Fibroblast of skin of scalp (primary cell): ENCODE measurements at places on chromosomes 4 and X.

DNA sequence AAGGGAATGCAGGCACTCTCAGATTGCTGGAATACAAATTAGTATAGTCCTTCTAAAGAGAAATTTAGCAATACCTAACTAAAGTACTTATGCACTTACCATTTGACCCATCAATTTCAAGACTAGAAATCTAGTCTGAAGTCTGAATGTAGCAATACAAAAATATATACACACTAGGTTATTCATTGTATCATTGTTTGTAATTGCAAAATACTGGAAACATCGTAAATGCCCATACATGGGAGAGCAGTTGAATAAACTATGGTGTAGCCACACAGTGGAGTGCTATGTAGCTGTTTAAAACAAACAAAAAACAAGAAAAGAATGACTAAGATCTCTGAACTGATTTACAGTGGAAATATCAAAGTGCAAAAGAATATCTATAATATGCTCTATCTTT is 346.4 kb downstream of the ZNF674 start:
- no peak for DNase-seq

- peak; percentile 49 for DNase-seq
Measured at GRCh38 chr4:5191831-5192230, 140.6 kb downstream of the STK32B start.

- DNase-seq = no peak
Measured at GRCh38 chr4:89357340-89357739, 49.7 kb upstream of the GPRIN3 start.

DNA sequence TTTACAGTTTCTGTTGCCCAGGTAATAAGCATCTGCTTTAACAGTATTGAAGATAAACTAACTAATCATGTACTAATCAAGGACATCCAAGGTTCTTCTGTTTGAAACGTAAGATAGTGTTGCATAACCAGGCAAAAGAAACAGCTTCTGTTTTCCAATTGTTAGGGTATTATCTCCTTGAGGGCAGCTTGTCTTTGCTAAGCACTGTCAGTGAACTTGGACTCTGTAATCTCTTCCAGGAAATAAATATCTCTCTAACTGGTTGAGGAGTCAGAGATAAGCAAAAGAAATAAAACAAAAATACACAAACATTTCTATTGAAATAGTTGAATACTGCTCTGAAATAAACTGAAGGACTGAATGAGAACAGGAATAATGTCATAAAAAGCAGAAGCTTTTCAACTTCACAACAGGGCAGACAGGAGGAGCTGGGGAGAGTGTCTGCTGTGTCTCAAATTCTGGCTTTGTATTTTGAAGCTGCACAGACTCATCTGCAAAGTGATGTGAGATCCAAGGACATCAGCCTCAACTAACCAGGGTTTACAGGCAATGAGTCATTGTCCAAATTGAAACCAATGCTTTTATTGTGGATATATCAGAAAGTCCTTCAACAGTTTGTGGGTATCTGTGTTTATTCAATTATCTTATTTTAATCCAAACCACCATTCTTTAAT is 1253.0 kb upstream of the PCDH7 start:
- DNase-seq = no peak

DNA sequence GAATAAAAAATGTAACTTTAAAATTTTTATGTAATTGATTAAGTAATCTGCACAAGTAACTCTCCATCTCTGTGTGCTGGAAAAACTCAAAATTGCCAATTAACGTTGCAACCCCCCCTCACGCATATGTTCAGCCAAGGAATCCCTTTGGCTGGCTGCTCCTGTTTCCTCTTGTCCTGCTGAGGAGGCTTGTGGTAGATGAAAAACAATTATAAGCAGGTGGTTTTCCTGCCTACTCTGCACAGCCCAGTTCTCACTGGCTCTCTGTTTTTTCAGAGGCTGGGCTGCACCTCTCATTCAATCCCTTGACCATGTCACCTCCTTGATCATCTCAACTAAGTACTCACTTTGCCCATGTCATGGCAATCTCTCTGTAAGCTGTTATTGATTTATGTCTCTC is 1068.4 kb downstream of the ARAP2 start:
- DNase-seq = no peak

GRCh38 chr4:114597410-114598115 is 1.0 kb upstream of the UGT8 start:
- no peak for DNase-seq

DNA sequence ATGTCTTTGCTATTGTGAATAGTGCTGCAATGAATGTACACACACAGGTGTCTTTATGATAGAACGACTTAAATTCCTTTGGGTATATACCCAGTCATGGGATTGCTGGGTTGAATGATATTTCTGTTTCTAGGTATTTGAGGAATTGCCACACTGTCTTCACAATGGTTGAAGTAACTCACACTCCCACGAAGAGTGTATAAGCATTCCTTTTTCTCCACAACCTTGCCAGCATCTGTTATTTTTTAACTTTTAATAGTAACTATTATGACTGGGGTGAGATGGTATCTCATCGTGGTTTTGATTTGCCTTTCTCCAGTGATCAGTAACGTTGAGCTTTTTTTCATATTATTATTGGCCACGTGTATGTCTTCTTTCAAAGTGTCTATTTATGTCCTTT is 17.6 kb upstream of the DCUN1D4 start:
- no peak for DNase-seq

DNA sequence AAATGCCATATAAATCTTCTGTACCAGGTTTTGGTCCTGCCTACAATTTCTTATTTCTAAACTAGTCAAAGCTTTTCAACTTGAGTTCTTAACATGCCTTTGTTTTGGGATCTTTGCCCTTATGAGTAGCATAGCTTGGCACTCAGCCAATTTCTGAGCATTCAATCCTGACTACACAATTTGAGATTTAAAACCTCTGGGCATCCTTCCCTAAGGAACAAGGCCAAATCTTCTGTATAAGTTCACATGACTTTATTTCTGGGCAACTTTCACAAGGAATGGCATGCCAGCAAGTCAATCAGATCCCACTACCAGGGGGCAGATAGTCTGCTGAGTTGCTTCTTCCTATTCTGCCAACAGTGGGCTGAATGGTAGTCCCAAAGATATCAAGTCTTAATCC is 254.2 kb downstream of the ADAMTS3 start:
- peak; percentile 84 for DNase-seq

DNA sequence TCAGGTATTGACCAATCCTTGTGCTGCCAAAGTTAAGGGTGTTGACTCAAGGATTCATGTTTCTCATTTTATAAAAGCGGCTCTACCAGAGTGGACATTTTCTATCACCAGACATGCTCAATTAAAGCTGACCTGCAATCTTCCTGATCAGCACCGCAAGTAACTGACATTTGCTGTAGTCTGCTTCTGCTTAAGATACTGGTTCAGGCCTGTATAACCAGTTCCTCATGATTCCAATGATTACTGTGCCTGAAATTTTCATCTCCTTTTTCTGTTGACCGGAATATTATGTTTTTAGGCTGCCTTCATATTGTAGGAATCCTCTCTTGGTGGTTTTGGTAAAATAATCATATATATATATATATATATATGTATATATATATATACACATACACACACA is 160.2 kb upstream of the SPIN4 start:
- no peak for DNase-seq

DNA sequence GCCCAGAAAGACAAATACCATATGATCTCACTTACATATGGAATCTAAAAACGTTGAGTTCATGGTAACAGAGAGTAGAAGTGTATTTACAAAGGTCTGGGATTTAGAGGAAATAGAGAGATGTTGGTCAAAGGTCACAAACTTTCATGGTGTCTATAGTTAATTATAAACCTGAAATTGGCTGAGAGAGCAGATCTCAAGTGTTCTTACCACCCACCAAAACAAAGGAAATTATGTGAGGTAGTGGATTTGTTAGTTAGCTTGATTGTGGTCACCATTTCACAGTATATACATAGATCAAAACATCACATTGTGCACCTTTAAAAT is 186.8 kb downstream of the NWD2 start:
- DNase-seq = no peak

- no peak for DNase-seq
Measured at GRCh38 chr4:102324730-102325129, 20.6 kb downstream of the SLC39A8 start.

DNA sequence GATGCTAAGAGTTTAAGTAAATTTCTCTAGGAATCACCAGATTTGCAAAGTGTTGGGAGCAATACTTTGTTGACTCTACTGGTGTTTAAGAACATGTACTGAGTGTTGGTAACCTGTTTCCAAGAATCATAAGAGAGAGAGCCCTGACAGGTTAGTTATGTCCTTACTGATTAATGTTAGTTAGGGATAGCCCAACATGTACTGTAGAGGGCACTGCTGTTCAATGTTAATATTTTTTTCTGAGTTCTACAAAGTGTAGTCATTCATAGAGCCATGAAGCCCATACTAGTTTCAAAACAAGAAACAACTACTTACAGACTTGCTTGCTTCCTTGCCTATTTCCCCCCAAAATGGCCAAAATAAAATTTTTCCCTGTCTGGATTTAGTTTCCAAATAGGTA is 11.9 kb downstream of the TMPRSS11D start:
- DNase-seq = peak; percentile 51

DNA sequence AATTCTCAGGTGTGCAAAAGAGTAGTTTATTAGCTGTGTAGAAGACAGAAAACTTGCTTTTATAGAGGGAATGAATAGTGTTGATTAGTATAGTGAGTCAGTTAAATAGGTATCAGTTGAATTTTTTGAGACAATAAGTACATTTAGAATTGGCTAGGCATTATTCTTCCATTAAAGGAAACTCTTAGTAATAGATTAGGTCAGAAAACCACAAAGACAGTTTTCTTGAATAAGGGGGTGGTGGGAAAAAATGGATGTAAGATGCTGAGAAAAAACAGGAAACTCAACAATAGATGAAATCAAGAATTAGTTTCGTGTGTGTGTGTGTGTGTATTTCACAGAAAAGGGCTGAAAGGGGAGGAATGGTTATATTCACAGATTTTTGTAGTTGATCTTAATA is 16.8 kb downstream of the CD38 start:
- DNase-seq = no peak

DNA sequence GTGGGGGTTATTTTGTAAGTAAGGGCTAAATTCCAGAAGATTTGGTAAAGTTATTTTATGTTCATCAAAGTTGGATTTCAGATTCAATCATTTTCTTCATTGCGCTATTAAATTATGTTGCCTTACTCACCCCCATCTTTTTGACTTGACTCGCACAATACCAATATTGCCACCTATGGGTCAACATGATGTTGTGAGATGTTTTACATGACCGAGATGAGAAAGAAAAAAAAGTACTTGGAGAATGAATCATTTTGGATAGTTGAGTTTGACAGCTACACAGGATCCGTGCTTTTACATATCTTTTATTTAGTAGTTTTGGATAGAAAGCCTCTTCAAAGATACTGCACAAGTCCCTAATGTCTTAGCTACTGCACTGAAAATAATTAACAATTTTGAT is 224.2 kb upstream of the EMCN start:
- DNase-seq = peak; percentile 45

GRCh38 chr4:35938936-35939335 is 305.4 kb downstream of the ARAP2 start:
- no peak for DNase-seq

- peak; percentile 43 for DNase-seq
Measured at GRCh38 chr4:187307131-187307530, 583.5 kb upstream of the FAT1 start.

GRCh38 chr4:41281038-41281634 is 24.4 kb downstream of the UCHL1 start:
- DNase-seq = peak; percentile 81

- DNase-seq = peak; percentile 0
Measured at GRCh38 chrX:47802589-47802988, 34.1 kb upstream of the ZNF81 start.

DNA sequence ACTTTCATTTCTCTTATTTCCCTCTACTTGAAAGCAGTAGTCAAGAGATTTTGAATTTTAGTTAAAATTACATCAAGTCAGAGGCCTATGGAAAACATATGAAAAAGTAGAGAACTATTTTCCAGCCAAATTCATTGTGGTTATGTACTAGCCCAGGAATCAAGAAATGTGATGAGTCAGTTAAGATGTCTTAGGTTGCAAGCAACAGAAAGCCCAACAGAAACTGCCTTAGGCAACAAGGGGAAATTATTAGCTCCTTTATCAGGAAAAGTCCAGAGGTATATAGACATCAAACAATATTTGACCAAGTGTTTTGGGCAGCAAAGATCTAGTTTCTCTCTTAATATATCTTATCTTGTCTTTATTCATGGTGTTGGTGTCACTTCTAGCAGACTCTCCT is 37.8 kb upstream of the FRMD7 start:
- peak; percentile 9 for DNase-seq

DNA sequence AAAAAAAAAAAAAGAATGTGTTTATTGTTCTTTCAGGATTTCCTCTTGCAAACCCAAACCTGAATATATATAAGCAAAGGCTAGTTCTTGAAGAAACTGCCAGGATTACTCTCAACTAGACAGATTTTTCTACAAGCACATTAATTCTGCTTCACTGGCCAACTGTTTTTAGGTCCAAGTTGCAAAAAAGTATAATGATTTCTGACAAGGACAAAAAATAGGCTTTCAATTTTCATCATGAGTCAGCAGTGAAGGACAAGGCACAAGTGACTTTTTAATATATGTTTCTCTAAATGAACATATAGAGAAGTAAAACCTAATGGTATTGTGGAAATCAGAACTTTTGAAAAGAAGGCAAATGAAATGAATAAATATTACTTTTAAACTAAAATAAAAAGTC is 73.7 kb downstream of the ELOVL6 start:
- DNase-seq = no peak

- no peak for DNase-seq
Measured at GRCh38 chrX:8647176-8647575, 84.8 kb downstream of the ANOS1 start.

GRCh38 chr4:147714575-147715401 is 17.1 kb upstream of the ARHGAP10 start:
- peak; percentile 87 for DNase-seq

- no peak for DNase-seq
Measured at GRCh38 chrX:152936306-152936705, 38.4 kb downstream of the ZNF185 start.

- no peak for DNase-seq
Measured at GRCh38 chrX:150326541-150327247, 36.4 kb upstream of the MAMLD1 start.

DNA sequence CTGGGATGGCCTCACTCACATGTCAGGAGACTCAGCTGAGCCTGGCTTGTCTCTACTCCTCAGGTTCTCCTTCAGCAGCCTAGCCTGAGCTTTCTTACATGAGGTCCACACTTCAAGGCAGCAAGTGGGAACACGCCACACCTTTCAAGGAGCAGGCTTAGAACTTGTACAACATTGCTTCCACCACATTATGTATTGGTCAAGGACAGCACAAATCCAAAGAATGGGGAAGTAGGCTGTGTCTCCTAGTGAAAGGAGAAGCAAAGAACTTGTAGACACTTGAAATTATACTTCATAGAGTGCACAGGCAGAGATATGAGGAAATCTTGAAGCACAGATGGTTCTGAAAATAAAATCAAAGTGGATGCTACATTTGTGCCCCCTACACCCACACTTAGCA is 120.9 kb upstream of the NOCT start:
- no peak for DNase-seq

GRCh38 chrX:44042751-44043150 is 69.6 kb upstream of the NDP start:
- DNase-seq = no peak

- DNase-seq = peak; percentile 23
Measured at GRCh38 chrX:2325076-2325784, 175.5 kb downstream of the DHRSX start.
